ENCODE measurements at places on chromosomes 13 and 19.

GRCh38 chr19:7083076-7083956 is 13.8 kb downstream of the ZNF557 start:
- no peak overlapping the region for H3K27ac ChIP-seq
- no peaks in the 10 kb centered on the region for H3K27me3 ChIP-seq
- peaks cover 38% of the 10 kb centered on the region for H3K36me3 ChIP-seq
- DNase-seq = peak; percentile 16

GRCh38 chr19:48739404-48740163 is 826 bp downstream of the RASIP1 start:
- peak overlapping the region; percentile 50 for H3K27ac ChIP-seq
- peak overlapping the region; percentile 53 for H3K4me3 ChIP-seq
- DNase-seq = peak; percentile 26
- peaks cover 24% of the 10 kb centered on the region for H3K4me1 ChIP-seq
- H3K36me3 ChIP-seq = peaks cover 5% of the 10 kb centered on the region

DNA sequence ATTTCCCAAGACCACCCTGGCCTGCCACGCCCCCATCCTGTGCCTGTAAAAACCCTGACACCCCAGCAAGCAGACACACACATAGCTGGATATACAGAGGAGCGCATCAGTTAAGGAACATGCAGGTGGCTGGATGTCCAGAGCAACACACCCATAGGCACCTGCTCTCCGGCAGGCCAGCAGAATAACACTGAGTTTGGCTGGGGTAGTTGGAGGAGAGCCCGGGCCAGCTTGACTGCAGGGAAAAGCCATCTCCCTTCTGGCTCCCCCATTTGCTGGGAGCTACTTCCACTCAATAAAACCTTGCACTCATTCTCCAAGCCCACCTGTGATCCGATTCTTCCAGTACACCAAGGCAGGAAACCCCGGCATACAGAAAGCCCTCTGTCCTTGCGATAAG is 8.9 kb downstream of the RASL11A start:
- H3K4me3 ChIP-seq = no peak overlapping the region
- no peaks in the 10 kb centered on the region for H3K4me1 ChIP-seq
- H3K27me3 ChIP-seq = peaks cover 25% of the 10 kb centered on the region
- no peak overlapping the region for H3K27ac ChIP-seq
- no peaks in the 10 kb centered on the region for H3K36me3 ChIP-seq

DNA sequence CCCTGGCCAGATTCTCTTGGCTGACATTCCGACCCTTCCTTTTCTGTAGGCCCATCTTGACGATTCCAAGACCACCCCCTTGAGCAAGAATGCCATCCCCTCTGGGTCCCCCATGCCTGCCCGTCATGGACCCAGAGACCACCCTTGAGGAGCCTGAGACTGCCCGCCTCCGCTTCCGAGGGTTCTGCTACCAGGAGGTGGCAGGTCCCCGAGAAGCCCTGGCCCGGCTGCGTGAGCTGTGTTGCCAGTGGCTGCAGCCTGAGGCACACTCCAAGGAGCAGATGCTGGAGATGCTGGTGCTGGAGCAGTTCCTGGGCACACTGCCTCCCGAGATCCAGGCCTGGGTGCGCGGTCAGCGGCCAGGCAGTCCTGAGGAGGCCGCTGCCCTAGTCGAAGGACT is 978 bp downstream of the ZNF446 start:
- no peaks in the 10 kb centered on the region for H3K27me3 ChIP-seq
- H3K27ac ChIP-seq = peak overlapping the region; percentile 4
- H3K4me3 ChIP-seq = no peak overlapping the region
- peaks cover 9% of the 10 kb centered on the region for H3K36me3 ChIP-seq

GRCh38 chr13:51311231-51311630 is 28.3 kb upstream of the SERPINE3 start:
- no peak overlapping the region for H3K27ac ChIP-seq
- no peaks in the 10 kb centered on the region for H3K27me3 ChIP-seq
- DNase-seq = no peak

DNA sequence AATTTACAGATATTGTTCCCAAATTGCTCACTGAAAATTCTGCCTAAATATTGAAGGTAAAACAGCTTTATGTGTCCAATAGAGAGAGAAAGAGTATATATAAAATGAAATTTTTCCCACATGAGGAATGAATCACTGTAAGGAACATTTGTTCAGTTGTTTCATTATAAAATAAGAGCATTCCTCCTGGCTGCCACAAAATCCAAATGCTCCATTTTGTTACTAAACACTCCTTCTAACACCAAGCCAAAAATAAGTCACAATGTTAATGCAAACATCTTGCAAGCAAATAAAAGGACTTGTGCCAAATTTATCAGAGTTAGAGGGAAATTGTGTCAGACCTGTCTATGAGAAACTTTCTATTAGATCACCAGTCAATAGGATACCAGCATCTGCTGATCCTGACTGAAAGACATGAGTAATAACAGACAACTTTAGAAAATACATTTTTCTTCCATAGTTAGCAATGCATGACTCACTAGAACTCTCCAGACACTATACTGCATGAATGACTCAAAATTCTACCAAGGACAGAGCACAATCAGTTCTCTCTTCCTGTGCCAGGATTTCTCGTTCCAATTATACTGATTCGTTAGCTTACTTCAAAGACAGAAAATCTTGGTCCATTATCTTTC is 83.5 kb upstream of the FNDC3A start:
- H3K4me1 ChIP-seq = peaks cover 27% of the 10 kb centered on the region
- H3K36me3 ChIP-seq = no peaks in the 10 kb centered on the region
- H3K4me3 ChIP-seq = no peak overlapping the region
- no peaks in the 10 kb centered on the region for H3K27me3 ChIP-seq
- peak; percentile 91 for DNase-seq

- no peak for DNase-seq
- H3K36me3 ChIP-seq = no peaks in the 10 kb centered on the region
- no peak overlapping the region for H3K27ac ChIP-seq
- no peak overlapping the region for H3K4me3 ChIP-seq
Observed at GRCh38 chr13:113875837-113876281, 12.0 kb upstream of the GAS6 start.

DNA sequence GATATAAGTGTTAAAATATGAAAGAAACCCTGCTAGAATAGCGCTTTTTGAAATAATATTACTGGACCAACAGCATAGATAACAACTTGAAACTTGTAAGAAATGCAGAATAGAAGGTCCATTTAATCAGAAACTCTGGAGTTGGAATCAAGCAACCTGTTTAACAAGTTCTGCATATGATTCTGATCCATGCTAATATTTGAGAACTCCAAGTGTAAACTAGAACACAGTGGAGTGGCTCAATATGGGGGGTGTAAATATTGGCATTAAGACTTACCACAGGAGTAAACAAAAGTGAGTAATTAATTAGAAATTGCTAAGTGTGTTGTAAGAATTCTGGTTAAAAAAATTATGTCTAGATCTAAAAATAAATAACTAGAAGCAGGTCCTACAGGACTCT is 151.2 kb downstream of the SLITRK1 start:
- H3K4me3 ChIP-seq = no peak overlapping the region
- no peaks in the 10 kb centered on the region for H3K36me3 ChIP-seq
- no peaks in the 10 kb centered on the region for H3K27me3 ChIP-seq
- no peak for DNase-seq
- H3K4me1 ChIP-seq = no peaks in the 10 kb centered on the region
- H3K27ac ChIP-seq = no peak overlapping the region

- peaks cover 33% of the 10 kb centered on the region for H3K4me1 ChIP-seq
- no peaks in the 10 kb centered on the region for H3K27me3 ChIP-seq
- H3K36me3 ChIP-seq = no peaks in the 10 kb centered on the region
- peak overlapping the region; percentile 95 for H3K27ac ChIP-seq
- peak overlapping the region; percentile 82 for H3K4me3 ChIP-seq
- DNase-seq = peak; percentile 85
Observed at GRCh38 chr19:46713781-46714443, 3.0 kb downstream of the PRKD2 start.

GRCh38 chr19:32674931-32675719 is at the start of gene ANKRD27:
TSS of gene ANKRD27 (minus strand) at chr19:32675180. CDS start at chr19:32659015, 16,165 bp downstream.
- peak within 1 kb of the TSS; percentile 65 for H3K4me3 ChIP-seq
- peaks cover 9% of the 10 kb centered on the region for H3K4me1 ChIP-seq
- H3K27ac ChIP-seq = no peak within 1 kb of the TSS
- peaks cover 24% of the 10 kb centered on the region for H3K27me3 ChIP-seq
- DNase-seq = peak; percentile 99
- H3K36me3 ChIP-seq = no peaks in the 10 kb centered on the region

GRCh38 chr13:33110713-33111413 is 94.6 kb downstream of the KL start:
- peaks cover 29% of the 10 kb centered on the region for H3K36me3 ChIP-seq
- H3K4me1 ChIP-seq = peaks cover 21% of the 10 kb centered on the region
- peak; percentile 74 for DNase-seq
- peak overlapping the region; percentile 38 for H3K27ac ChIP-seq

DNA sequence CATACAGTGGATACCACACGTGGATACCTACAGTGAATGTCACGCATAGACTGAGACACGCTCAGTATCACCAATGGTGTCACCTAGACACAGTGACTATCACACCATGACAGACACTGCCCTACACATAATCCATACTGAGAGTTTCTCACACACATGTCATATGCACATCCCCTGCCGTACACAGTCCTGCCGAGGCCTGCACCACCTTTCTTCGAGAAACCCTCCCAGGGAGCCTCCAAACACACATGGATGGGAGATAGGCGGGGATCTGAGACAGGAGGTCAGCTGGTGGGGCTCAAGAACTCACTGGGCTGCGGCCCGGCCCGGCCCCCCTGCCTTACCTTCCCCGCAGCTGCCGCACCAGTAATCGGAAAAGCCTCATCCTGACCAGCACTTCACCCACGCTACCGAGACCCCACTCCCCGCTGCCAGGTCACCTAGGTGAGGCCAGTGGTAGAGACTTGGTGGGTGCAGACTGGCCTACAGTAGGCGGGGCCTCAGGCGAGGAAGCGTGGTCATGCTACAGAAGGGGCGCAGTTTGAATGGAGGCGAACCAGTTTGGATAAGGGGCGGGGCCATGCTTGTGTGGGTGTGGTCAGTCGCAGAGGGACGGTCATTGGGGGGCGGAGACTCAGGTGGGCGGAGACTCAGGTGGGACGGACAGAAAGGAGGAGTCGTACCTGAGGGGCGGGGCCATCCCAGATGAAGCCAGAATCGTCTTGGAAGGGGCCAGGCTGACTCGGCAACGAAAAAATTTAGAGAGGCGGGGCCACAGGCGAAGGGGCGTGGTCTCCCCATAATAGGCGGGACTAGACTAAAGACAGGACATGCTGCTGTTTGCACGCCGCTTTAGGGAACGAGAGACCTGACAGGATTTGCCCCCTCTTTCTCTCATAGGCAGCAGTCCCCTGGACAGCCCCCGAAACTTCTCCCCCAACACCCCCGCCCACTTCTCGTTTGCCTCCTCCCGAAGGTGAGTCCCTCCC is 2.1 kb downstream of the MAST1 start:
- H3K36me3 ChIP-seq = no peaks in the 10 kb centered on the region
- H3K4me3 ChIP-seq = no peak overlapping the region
- peaks cover 49% of the 10 kb centered on the region for H3K27me3 ChIP-seq
- DNase-seq = peak; percentile 36
- no peak overlapping the region for H3K27ac ChIP-seq

- no peak overlapping the region for H3K27ac ChIP-seq
- H3K27me3 ChIP-seq = no peaks in the 10 kb centered on the region
- H3K4me1 ChIP-seq = peaks cover 25% of the 10 kb centered on the region
- no peaks in the 10 kb centered on the region for H3K36me3 ChIP-seq
Observed at GRCh38 chr19:15323496-15324235, 8.7 kb downstream of the BRD4 start.

GRCh38 chr13:100773923-100774663 is 99.5 kb upstream of the TMTC4 start:
- H3K36me3 ChIP-seq = no peaks in the 10 kb centered on the region
- no peak overlapping the region for H3K27ac ChIP-seq
- DNase-seq = no peak
- H3K4me1 ChIP-seq = no peaks in the 10 kb centered on the region
- H3K4me3 ChIP-seq = no peak overlapping the region

- DNase-seq = no peak
- H3K4me3 ChIP-seq = no peak overlapping the region
- no peaks in the 10 kb centered on the region for H3K4me1 ChIP-seq
- H3K36me3 ChIP-seq = no peaks in the 10 kb centered on the region
- H3K27ac ChIP-seq = no peak overlapping the region
Observed at GRCh38 chr13:77378662-77379061, 51.8 kb upstream of the MYCBP2 start.

DNA sequence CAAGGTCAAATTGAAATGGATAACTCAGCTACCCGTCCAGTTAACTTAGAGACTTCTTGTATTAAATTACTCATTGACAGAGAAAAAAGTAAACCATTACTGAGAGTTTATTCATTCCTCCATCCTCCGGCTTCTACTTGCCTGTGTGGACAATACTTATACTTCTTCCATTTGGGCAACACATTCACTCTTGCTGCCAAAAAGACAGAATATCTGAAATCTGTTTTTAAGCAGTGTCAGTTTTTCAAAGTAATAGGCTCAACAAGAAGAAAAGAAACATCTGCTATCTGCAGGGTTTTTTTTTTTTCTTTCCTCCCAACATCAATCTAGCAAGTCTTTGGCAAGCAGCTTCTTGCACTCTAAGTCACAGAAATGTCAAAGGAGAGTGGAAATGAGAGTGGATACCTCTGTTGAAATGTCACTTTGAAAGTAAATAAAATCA is 1142.8 kb downstream of the PCDH9 start:
- H3K27ac ChIP-seq = no peak overlapping the region
- no peak for DNase-seq
- H3K36me3 ChIP-seq = no peaks in the 10 kb centered on the region
- H3K4me3 ChIP-seq = no peak overlapping the region
- no peaks in the 10 kb centered on the region for H3K27me3 ChIP-seq
- H3K4me1 ChIP-seq = no peaks in the 10 kb centered on the region

DNA sequence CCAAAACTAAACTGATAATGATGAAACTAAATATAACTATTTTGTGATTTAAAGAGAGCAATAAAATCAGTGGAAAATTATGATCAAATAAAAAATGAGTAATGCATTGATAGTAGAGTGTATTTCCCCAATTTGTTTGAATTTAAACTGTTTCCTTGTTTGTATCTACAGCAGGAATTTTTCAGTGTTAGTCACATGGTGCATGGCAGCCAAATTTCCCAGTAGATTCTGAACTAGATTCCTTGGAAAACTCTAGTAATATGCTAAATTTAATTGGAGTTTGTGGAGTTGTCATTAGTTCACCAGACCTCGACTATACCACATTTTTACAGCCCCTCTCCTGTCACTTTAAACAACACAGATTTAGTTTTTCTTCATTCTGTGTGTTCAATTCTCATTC is 156.2 kb downstream of the PCCA start:
- no peak overlapping the region for H3K27ac ChIP-seq
- no peak overlapping the region for H3K4me3 ChIP-seq
- H3K27me3 ChIP-seq = no peaks in the 10 kb centered on the region
- H3K4me1 ChIP-seq = peaks cover 9% of the 10 kb centered on the region
- H3K36me3 ChIP-seq = no peaks in the 10 kb centered on the region
- no peak for DNase-seq

DNA sequence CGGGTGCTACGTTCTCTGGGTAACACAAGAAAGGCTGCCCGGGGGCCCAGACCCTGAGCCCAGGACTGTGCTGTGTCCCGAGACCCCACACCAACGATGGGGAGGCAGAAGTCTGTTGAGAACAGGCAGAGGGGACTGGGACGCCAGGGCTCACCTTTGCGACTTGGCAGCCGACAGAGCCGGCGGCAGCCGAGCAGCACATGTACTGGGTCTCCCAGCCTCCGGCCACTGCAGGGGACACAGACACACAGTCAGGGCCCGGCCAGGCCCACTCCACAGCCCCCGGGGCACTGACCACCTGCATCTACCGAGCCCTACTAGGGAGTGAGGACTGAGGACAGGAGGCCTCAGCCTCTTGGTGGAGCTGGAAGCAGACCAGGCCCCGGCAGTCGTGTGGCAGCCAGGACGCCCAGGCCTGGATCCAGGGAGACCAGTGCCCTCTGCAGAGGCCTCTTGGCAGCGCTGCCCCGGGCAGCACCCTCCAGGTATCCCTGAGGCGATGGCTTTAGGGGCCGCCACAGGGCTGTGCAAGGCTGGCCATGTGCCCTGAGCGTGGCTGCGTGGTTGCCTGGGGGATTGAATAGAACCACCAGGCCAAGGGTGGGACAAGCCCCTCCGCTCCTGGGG is 5.6 kb upstream of the ATP8B3 start:
- H3K4me1 ChIP-seq = peaks cover 6% of the 10 kb centered on the region
- peaks cover 3% of the 10 kb centered on the region for H3K36me3 ChIP-seq
- no peak overlapping the region for H3K4me3 ChIP-seq
- no peak overlapping the region for H3K27ac ChIP-seq

Measured in endothelial cell of umbilical vein (primary cell).